AG04449 (cell line): ENCODE measurements at places on chromosomes 1 and 21.

DNA sequence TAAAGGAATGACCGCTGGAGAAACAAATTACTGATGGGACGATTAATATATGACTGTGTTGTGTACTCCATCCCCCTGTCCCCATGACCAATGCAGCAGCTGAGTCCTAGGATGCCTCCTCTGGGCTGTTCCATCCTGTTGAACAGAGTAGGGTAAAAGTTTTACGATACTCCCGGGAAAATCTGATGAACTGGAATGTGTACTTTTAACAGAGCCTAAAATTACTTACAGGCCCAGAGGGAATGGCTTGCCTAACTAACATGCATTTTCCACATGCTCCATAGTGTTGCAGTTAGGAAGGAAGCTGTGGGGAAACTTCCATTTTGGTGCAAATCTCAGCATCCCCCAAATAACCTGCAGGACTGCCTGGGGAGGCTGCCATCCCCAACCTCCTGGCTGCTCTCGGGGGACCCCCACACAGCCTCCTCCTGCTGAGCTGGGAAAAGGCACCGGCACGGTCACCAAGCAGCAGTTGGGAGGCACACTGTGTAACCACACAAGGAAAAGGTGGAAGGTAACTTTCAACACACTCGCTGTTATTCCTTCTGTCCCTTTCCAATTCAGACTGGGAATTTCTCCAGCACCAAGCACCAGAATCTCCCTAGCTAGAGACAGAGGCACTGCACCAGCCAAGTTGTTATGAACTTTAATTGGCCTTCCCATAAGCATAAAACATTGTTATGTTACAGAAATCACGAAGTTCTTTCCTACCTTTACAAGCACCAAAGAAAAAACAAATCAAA is 97.2 kb downstream of the BCAR3 start:
- DNase-seq = no peak

DNA sequence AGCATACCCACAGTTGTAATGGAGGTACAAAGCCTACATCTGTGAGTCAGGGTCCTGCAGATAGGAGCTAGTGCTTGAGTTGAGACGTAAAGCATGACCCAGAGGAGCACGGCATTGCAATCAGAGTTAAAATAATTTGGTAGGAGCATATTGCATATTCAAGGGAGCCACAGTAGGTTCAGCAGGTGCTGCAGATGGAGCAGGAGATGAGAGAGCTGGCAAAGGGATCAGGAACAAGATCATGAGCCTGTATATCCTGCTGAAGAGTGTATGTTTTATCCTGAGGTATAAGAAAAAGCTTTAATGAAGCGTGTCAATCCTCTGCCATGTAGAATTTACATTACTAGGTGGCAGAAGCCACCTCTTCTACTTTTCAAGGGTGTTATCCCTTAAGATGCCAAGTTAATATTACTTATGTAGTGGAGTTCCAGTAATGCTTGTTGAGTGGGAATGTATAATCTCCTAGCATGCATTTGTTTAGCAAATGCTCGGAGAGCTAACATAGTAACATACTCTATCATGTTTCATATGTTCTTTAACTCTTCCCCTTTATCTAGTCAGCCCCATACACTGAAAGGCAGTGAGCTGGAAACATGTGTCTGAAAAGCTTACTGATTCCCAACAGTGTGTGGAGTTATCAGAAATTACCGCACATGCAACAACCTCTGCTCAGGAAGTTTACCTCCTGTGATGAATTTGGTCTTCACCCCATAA is 300.3 kb downstream of the GRIK1 start:
- DNase-seq = no peak

DNA sequence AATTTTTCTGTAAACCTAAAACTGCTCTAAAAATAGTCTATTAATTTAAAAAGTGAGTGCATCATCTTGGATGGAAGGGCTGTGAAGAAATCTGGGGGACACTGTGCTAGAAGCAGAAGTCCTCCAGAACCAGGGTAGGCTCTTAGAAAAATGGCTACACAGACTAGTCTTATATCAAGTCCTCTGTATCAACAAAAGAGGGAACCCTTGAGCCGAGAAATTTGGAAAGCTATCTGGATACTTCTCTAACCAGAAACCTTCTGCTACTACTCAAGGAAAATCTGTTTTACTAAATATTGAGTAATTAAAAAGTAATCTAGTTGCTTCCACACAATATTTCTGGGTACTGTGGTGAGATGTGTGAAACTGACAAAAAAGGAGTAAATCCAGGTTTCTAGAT is 92.1 kb downstream of the WDR3 start:
- DNase-seq = no peak

- DNase-seq = no peak
These were observed 110.5 kb upstream of the UBE2U start for GRCh38 chr1:64092851-64093371.

GRCh38 chr1:228748431-228748830 is 13.2 kb downstream of the RHOU start:
- DNase-seq = no peak

DNA sequence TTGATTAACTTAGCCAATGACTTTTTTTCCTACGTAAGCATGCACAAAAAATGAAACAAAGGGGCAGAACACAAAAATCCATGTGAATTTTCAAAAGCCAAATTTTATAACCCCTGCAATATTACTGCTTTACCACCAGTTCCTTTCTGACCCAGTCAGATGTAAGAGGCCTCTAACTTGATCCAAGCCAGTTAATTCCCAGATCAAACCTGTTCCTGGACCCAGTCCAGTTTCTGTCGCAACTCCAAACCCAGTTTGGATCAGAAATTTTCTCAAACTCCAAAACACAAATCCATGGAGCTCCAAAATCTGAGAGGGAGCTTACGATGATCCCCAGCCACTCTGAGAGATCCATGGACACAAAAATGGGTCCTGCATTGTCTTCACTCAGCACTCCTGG is 7.8 kb upstream of the ZYG11A start:
- no peak for DNase-seq

GRCh38 chr1:10692401-10693021 is 103.9 kb downstream of the CASZ1 start:
- no peak for DNase-seq

DNA sequence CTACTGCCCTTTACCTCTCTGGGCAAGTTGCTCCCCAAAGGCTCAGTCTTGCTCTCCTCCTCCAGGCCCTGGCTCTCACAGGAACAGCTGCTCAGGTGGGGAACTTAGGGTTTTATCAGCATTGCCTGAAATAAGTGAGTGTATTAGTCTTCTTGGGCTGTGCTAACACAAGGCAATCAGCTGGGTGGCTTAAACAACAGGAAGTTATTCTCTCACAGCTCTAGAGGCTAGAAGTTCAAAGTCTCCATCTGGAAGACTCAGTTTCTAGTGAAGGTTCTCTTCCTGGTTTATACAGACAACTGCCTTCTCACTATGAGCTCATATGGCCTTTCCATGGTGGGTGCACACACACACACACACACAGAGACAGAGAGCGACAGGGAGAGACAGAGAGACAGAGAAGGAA is 2.8 kb upstream of the CD1C start:
- DNase-seq = no peak

GRCh38 chr1:93574991-93575390 is 106.6 kb downstream of the BCAR3 start:
- DNase-seq = no peak

DNA sequence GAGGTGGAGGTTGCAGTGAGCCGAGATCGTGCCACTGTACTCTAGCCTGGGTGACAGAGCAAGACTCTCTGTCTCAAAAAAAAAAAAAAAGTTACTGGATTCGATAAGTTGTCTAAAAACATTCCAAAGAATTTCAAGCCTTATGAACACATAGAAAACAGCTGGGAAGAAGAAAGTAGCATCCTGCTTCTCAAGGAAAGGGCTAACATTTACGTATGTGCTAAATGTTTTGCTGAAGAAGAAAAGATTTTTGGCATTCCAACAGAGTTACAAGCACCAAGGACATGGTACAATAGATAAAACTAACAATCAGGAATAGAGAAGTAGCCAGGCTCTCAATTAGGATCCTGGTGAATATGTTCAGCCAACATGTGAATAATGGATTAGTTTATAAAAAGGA is 69.8 kb downstream of the HFM1 start:
- no peak for DNase-seq

- no peak for DNase-seq
These were observed 11.4 kb downstream of the TIE1 start for GRCh38 chr1:43312212-43312623.

- no peak for DNase-seq
These were observed 890.6 kb downstream of the KCNT2 start for GRCh38 chr1:195717651-195718050.

DNA sequence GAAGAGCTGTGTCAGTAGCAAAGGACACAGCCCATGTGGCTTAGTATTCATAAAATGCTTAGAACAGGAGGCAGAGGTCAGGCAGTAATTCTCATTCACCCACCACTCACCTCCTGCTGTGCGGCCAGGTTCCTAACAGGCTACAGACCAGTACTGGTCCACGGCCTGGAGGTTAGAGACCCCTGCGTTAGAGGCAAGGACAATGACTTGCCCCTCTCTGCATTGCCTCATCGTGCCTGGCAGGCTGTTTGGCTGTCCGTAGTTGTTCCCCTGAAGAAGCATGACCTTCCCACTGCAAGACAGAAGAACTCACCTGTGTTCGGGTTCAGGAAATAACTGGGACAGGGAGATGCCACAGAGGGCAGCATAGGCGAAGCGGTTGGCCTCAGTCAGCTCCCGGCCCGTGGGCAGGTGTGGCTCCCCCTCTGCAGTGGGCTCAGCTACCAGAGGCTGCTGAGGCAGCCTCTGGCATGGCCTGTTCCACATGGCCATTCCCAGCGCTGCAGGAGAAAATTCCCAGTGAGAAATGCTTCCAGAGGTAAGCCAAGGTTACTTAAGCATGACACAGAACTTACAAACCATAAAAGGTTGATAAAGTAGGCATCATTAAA is 19.3 kb downstream of the TMCO4 start:
- DNase-seq = no peak

GRCh38 chr1:86811142-86811924 is 102.6 kb downstream of the SELENOF start:
- DNase-seq = no peak
